Activated effector memory CD4-positive, alpha-beta T cell treated with Interleukin-2 at 50 U/mL for 16 hours (primary cell): ENCODE measurements at places on chromosomes 5 and 9.

- no peak for DNase-seq
These were observed 152.2 kb downstream of the ARHGAP26 start for GRCh38 chr5:142922223-142922952.

DNA sequence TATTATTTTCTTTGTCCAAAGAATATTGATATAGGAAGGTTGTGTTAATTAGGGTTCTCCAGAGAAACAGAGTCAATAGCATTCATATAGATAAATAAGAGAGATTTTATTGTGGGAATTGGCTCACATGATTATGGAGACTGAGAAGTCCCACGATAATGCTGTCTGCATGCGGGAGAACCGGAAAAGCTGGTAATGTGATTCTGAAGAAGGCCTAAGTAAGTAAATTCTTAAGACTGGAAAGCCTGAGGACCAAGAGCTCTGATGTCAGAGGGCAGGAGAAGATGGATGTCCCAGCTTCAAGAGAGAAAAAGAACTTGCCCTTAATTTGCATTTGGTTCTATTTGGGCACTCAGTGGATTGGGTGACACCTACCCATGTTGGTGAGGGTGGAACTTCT is 307.4 kb upstream of the C9orf72 start:
- no peak for DNase-seq

DNA sequence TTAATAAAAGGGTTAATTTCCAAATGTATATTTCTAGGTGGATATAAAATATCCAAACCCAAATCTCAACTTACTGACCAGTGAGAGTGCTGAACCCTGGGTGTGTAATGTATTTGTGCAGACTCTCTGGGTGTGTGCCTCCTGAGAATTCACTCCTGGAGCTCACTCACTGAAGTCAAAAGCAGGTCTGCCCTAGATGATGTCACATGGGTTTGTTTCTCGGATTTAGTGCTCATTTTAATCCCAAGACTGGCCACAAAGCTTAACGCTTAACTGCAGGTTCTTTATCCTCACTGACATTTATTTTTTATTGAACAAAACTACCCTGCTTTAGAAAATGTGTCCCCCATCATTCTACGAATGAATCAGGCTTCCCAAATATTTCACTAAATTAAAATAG is 179.4 kb downstream of the PPP2R2B start:
- DNase-seq = no peak

- DNase-seq = no peak
These were observed 141.1 kb downstream of the CHSY3 start for GRCh38 chr5:130045334-130045733.

GRCh38 chr5:154254896-154255295 is 64.4 kb downstream of the GALNT10 start:
- no peak for DNase-seq

DNA sequence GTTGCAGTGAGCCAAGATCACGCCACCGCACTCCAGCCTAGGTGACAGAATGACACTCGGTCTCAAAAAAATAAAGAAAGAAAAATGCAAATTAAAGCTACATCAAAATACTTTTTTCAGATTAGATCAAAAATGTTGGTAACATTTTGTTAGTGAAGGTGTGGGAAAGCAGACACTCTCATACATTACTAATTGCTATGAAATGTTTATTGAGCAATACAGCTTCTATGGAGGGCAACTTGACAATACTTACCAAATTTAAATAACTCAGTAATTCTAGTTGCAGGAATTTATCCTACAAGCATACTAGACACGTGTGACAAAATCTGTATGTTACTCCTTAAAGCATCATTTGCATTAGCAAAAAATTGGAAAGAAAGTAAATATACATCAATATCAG is 4.1 kb downstream of the TRIM23 start:
- DNase-seq = no peak

GRCh38 chr5:102924963-102925362 is 169.9 kb downstream of the PAM start:
- no peak for DNase-seq

DNA sequence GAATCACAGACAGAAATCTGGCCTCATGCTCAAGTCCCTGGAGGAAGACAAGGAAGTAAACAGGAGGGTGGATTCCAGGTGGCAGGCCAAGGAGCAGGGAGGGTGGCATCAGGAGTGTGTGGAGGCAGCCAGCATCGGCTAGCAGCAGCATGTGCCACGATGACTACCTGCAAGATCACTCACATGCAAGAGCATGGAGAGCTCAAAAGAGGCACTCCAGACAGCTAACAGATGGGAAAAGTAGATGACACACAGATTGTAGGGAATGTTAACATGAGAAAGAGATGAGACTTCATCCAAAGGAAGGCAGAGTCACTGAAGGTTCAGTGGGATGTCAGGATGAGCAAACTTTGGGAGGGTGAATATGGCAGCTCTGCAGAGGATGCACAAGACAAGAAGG is 104.3 kb downstream of the SEMA5A start:
- no peak for DNase-seq

- DNase-seq = no peak
These were observed 16.3 kb upstream of the NANS start for GRCh38 chr9:98040212-98040611.

DNA sequence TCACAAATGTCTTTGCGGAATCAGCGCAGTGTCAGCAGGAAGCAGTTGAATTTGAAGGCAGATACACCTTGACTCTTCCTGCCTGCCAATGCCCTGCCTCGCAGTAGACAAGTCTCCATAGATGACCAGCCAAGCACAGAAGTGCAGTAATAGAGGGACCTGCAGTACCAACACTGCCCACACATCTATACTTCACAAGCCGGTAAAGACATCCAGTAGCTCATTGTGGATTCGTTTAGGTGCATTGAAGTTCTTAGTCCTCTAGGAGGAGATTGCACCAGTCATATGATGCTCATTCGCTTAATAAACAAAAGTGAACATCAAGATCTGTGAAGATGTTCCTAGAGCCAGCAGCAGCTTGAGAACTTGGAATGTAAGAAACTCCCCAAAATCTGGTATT is 7.1 kb upstream of the IFNA2 start:
- DNase-seq = no peak

- DNase-seq = no peak
These were observed 90.9 kb downstream of the EQTN start for GRCh38 chr9:27206041-27206440.
